ENCODE measurements at places on chromosomes 3 and 15.

- no peak for DNase-seq
These were observed 76.3 kb downstream of the SMARCC1 start for GRCh38 chr3:47705391-47705790.

GRCh38 chr15:72198356-72199204 is 993 bp upstream of the GRAMD2A start:
- DNase-seq: no peak

- no peak for DNase-seq
These were observed 216.4 kb downstream of the DPH6 start for GRCh38 chr15:35329521-35329961.

GRCh38 chr3:69012100-69012799 is 1.2 kb downstream of the EOGT start:
- no peak for DNase-seq

- no peak for DNase-seq
These were observed 5.5 kb downstream of the CSRNP1 start for GRCh38 chr3:39147711-39148434.

DNA sequence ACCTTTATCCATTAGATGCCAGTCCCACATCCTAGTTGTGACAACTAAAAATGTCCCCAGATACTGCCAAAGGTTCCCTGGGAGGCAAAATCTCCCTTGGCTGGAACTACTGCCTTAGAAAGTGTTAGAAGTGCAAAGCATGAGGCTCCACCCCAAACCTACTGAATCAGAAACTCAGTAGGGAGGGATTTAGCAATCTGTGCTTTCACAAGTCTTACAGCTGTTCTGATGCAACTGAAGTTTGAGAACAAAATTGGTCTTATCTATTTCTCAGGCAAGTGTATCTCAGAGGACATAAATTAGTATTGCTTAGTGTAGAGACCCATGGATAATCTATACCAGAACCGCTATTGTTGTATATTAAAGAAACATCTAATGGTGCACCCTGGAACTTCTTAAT is 70.2 kb downstream of the CLDN1 start:
- DNase-seq: no peak

DNA sequence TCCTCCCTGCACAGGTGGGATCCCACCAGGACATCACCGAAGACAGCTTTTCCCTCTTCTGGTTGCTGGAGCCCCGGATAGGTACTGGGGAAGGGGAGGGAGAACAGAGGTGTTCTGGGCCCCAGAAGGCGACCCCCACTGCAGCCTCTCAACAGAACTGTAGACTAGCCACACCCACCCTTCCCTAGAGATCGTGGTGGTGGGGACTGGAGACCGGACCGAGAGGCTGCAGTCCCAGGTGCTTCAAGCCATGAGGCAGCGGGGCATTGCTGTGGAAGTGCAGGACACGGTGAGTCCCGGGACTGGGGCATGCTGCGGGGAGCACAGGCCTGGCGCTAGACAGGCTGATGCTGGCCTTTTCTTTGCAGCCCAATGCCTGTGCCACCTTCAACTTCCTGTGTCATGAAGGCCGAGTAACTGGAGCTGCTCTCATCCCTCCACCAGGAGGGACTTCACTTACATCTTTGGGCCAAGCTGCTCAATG is 809 bp downstream of the NDUFAF3 start:
- no peak for DNase-seq

- no peak for DNase-seq
These were observed 199.6 kb upstream of the CTNNB1 start for GRCh38 chr3:40999682-41000081.

DNA sequence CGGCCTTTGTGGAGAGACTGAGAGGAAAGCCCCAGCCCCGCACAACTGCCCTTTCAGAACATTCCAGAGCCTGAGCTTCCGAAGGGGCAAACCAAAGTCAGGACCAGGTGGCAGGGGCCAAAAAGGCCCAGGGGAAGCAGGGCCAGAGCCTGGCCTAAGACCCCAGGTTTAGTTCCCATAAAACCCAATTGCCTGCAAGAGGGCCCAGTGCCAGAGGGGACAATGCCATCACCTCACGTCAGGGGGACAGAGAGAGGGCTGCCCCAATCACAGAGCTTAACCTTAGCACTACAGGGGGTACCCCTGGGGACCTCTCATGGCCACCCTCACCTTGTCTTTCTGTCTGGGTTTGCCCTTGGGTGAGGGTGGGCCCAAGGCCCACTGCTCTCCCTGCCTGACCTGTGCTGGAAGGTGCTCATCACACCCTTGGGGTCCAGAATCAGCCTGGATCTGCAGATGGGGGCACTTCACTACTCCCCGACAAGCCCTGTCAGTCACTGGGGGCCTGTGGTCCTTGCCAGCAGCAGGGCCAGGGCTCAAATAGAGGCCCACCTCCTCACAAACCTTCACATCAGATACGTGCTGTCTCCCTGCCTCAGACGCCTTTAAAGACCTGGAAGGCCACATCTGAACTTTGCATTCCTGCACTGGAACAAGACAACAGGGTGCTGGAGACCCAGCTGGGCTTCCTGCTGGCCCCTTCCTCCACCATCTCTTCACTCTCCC is 3.8 kb downstream of the CALML4 start:
- no peak for DNase-seq

GRCh38 chr3:56997675-56998074 is 62.8 kb upstream of the SPATA12 start:
- no peak for DNase-seq

DNA sequence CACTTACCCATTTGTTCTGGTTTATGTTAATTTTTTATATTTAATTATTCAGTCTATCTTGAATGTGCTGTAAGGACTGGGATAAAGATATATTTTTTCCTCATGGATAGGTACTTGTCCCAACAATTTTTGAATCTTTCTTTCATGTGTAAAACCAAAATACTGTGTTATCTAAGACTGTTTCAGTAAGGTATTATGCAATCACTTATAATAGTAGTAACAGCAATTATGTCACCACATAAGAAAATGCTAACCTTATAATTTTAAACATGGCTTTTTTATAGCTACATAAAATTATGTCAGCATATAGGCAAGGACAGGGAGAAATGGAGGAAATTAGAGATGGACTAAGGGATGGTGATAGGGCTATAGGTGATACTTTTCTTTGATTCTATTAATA is 2.9 kb upstream of the CTDSPL start:
- no peak for DNase-seq

DNA sequence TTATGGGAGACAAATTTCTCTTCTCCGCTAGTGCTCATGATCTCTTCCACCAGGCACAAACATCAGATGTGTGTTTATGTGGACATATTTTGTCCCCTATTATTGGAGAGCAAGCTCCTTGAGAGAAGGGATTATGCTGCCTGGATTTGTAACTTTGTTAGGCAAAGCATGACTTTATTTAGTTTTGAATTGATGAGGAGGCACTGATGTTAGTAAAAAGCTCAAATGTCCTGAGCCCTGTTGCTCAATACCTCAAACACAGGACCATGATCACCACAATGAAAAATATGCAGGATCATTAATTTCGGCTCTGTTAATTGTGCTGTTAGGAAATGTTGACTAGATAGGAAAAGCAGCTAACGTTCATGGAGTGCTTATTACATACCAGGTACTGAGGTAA is 29.1 kb downstream of the SCG5 start:
- no peak for DNase-seq

DNA sequence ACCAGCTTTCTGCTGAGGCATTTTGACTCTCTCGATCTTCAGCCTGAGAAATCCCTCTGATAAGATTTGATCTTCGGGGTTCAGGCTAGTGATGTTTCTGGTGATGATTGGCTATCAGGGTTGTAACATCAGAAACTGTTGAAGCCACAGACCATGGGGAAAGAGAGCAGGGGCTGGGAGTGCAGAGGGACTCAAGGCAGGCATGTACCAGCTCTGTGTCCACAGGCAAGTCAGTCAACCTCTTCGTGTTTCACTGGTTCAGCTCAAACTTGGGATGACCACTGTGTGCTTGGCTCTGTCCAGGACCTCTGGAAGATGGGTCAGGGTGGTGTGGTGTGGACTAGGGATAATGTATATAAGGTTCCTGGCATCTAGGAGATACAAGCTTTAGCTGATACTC is 116.5 kb downstream of the EEFSEC start:
- no peak for DNase-seq

- no peak for DNase-seq
These were observed 24.5 kb upstream of the RNF111 start for GRCh38 chr15:58962662-58963565.

GRCh38 chr15:27871078-27871901 is 227.8 kb downstream of the OCA2 start:
- DNase-seq: no peak

GRCh38 chr15:81108427-81108826 is 25.6 kb upstream of the CFAP161 start:
- DNase-seq: no peak

GRCh38 chr3:132509096-132509495 is 88.0 kb upstream of the ACKR4 start:
- DNase-seq: no peak

- no peak for DNase-seq
These were observed 3.6 kb upstream of the GNB4 start for GRCh38 chr3:179454887-179455286.

DNA sequence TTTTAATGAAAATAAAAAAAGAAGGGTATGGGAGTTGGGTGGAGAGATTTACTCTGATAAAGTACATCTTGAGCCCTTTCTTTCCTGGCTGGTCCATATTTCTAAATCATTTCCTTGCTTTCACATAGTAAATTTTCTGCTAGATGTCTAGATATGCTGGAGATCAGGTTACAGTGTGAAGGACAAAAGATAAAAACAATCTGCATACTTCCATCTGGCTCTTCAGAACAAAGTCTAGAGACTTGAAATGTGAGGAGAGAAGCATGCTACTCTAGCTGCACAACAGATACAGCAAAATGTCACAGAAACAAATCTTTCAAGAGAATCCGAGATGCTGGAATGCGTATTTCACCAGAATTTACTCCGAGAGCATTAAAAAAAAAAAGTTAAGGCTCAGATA is 42.2 kb downstream of the FOXP1 start:
- no peak for DNase-seq

DNA sequence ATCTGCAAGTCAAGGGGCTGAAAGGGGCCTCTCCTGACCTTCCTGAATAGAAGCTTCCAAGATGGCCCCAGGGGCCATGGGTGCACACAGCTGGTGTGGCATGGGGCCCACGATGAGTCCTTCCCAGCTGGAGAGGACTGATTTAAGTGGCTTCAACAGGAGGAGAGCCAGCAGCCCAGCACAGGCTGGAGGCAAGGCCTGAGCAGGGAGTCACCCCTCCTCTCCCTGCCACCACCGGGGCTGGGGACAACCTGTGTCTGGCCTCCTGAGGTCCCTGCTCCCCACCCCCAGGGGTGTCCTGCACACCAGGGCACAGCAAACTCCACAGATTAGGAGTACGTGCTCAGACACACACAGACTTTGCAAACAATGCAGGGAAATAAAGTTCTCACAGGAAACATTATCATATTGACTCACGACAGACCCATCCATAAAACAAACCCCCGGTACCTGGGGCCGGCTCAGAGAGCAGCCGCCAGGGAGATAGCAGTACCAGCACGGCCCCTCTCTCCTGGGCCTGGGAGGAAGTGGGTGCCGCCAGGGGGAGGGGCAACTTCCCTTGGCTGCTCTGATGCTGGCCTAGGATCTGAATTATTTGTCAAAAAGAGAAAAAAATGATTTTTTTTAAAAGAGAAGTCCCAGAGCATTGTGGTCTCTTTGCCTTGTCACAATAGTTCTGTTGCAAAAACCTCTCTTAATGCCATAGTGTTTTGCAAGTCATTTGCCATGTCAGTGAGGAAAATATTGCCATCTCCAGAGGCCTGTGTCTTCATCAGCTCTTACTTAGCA is 21.9 kb upstream of the TSEN2 start:
- DNase-seq: no peak

DNA sequence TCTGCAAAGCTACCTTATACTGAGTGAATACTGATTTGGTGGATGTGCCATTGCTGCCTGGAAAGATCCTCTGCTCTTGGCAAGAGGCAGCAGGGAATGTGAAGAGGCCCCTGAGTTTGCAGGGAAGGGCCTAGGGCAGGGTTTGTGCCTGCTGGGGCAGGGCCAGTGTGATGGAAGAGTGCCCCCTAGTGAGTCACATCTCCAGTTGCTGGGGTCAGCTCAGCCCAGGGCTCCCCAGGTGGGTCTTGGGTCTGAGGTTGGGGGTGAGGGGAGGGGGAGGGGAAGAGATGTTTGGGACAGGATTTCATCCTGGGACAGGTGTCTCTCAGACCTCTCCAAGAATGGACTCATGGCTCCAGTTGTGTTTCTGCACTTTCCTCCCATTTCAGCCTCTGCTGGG is 4.1 kb upstream of the AMOTL2 start:
- no peak for DNase-seq

- no peak for DNase-seq
These were observed 72.7 kb downstream of the IL1RAP start for GRCh38 chr3:190586631-190587011.

GRCh38 chr15:87871258-87871681 is 385.3 kb downstream of the NTRK3 start:
- DNase-seq: no peak

GRCh38 chr15:29143909-29144635 is 125.5 kb downstream of the NSMCE3 start:
- no peak for DNase-seq

GRCh38 chr15:74122403-74123130 is 7.8 kb upstream of the ISLR2 start:
- no peak for DNase-seq

GRCh38 chr3:46931631-46932331 is 44.8 kb downstream of the CCDC12 start:
- no peak for DNase-seq

DNA sequence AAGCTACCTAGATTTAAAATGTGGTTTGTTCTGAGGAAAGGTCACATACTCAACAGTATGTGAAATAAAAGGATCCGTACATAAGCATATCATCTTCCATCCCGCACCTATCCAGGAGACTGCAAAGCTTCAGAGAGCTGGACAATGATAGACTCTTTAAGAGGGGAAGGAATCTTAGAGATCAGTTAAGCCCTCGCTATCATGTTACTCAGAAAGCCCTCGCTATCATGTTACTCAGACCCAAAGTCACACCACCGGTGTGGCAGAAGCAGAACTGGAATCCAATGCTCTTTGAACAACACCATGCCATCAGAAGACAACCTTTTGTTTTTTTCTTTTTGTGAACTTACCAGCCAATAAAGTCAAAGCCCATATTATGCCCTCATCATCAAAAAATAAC is 5.8 kb downstream of the ANO10 start:
- DNase-seq: no peak

DNA sequence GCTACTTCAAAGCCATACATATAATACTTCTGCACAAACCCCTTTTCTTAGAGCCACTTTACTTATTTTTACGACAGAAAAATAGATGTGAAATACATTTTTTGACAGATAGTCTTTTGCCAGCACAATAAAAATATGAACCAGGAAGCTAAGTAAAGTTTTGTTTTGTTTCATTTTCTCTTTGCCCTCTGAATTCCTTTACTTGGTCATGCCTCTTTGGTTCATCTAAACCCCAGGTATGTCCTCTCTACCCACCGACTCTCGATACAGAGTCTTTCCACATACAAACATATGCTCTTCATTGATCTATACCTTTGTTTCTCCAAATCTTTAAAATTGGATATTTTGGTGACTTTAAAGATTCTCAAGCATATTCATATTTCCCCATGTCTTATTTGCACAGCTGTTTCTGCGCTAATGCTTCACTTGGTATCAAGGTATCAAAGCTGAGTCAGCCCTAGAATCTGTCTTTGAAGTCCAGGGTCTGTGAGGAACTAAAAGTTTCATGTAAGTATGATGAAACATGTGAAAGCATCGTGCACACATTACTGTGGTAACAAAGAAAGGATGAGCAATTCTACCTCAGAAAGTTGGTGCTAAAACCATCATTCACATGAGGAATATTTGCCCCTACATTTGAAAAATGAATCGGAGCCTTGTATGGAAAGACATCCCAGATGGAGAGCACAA is 845.4 kb downstream of the NAALADL2 start:
- no peak for DNase-seq

GRCh38 chr3:125073390-125073905 is 17.7 kb upstream of the HEG1 start:
- no peak for DNase-seq
